Stimulated activated CD4-positive, alpha-beta T cell treated with anti-CD3 and anti-CD28 coated beads, Interleukin-12 subunit alpha, Interleukin-12 subunit beta, amount 100 ng/mL, for 48 hours (primary cell): ENCODE measurements at places on chromosomes 16 and 17.

DNA sequence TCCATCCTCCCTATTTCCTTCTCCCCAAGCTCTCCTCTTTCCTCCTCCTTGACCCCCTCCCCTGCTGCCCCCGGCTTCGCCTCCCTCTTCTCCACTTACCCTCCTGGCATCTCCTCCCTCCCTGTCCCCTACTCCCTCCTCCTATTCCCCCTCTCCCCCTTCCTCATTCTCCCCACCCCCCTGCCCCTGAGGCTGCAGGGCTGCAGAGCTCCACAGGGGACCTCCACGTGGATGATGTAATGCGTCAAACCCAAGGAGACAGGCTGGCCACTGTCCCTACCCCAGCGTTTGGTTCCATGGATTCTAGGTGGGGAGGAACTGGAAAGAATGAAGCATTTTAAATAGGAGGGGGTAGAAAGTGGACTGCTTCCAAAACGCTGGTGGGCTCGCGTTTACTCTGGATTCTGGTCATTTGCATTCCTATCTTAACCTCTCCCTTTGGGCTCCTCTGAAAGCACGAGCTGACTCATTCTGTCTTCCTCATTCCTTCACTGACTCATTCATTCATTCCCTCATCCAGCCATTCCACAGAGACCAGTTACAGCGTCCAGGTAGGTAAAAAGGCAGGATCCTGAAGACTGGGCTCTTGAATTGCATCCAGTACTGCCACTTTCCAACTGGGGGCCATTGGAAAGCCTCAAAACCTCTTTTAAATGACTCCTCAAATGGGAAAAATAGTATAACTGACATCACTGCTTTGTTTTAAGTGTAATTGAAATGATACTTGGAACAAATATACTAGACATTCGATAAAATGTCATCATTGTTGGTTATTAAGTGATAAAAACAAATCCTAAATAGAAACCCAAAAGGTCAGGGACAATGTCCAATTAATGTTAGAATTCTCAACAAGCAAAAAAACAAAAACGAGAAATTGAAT is 943 bp upstream of the COTL1 start:
- DNase-seq: no peak

DNA sequence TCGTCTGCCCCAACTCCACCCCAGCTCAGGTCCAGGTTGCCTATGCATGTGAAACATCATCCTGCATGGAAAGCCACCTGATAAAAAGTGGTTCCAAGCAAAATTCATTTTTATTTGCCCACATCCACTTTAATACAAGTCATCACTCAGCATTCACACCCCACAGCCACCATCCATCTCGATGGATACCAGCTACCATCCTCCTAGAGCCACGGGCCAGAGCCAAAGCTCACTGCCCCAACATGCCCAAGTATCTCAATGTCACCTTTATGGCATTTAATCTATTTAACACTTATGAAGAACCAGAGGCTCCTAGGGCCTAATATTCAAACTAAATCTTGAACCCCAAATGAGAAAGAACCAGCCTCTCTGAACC is 70.5 kb downstream of the COPRS start:
- DNase-seq: no peak

DNA sequence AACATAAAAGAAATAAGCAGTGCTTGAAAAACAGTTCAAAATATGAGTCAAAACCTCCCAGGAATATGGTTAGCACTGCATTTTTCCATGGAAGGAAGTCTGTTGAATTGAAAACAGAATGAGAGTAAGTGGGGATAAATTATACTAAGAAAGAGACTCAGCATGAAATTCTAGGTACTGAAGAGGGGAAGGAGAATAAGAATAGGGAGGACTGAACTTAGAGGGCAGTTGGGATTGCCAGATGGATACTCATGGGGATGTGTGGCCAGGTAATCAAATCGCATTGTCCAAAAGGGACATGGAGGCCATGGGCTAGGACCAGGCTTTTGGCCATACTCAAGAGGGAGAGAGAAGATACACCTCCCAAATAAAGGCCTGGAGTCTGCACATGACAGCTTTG is 247.9 kb downstream of the CDH13 start:
- DNase-seq: no peak

GRCh38 chr17:41415833-41416335 is 8.5 kb downstream of the KRT37 start:
- no peak for DNase-seq

DNA sequence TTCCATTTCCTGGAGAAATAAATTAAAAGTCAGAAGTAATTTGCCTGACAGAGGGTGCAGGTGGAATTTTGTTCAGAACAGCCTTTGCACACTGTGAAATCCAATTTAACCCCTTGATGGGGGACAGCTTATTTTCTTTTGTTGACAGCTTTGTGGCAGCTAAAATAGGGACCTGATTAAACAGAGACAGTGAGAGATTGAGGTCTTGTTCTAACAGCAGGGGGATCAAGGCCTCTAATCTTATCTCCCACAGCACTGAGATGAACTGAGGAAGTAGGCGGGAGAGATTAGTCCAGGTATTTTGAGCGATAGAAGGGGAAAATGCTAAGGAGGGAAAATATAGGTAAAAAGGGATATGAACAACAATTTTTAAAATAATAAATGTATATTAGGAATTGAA is 1491.4 kb upstream of the GOT2 start:
- no peak for DNase-seq

DNA sequence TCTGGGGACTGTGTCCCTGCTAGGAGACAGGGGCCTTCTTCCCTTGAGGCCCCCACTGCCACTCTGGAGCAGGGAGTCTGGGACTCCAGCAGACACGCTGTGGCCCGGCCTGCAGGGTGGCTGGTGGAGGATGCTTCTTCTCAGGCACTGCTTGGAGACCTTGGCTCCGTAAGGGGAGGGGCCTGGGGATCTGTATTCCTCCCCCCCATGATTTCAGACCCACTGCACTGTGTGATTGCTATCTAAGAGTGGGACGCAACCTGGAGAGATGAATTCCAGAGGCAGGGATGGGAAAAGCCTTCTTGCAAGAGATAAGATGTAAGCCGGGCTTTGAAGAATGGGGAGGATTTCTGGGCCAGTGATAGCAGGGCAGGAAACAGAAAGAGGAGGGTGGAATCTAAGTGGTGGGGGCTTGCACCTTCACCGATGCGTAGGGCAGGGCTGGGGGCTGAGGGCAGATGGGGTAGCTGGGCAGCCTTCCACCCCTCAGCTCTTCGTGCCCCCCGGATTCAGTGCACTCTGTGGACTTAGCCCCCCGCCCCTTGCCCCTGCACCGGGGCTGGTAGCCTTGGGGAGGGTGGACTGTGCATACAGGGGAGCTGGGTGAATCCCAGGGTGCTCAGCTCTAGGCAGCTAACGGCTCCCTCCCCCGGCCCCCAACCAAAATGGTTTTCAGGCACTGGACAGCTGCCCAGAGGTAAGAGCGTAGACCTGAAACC is 5.2 kb upstream of the GSE1 start:
- DNase-seq: no peak

DNA sequence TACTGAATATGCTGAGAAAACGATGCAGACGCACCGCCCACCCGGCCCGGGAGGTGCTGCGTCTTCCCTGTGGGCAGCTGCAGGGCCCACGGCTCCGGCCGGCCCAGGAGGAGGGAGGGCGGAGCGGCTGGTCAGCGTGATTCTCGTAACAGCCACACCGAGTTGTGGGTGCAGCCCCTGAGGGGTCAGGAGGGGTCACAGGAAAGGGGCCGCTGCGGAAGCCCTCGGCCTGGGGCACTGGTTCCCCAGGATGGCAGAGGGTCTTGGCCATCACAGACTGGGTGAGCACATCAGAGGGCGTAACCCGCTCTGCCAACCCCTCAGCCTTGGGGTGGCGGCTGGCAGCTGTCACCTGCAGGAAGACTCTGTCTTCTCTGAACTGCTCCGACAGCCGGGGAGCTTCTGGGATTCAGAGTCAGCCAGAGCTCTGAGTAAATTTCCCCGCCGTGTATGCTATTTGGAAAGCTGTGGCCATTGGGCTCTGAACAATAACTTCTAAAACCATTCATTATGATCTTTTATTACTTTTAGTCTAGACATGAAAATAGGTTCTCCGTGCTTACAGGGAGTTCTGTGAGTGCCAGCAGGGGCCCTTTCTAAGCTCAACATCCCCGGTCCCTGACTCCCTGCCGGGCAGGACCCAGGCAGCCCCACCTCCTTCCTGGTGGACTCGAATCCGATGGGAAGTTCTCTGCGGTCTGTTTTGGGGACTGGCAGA is 87.4 kb upstream of the CHMP6 start:
- DNase-seq: no peak

- DNase-seq: no peak
These were observed 22.6 kb downstream of the MXRA7 start for GRCh38 chr17:76688165-76688622.

GRCh38 chr16:31452631-31453106 is 6.6 kb upstream of the ARMC5 start:
- DNase-seq: no peak

GRCh38 chr17:2070241-2071023 is 15.5 kb downstream of the HIC1 start:
- peak; percentile 79 for DNase-seq

GRCh38 chr16:84959045-84959576 is 52.2 kb downstream of the ZDHHC7 start:
- DNase-seq: no peak

DNA sequence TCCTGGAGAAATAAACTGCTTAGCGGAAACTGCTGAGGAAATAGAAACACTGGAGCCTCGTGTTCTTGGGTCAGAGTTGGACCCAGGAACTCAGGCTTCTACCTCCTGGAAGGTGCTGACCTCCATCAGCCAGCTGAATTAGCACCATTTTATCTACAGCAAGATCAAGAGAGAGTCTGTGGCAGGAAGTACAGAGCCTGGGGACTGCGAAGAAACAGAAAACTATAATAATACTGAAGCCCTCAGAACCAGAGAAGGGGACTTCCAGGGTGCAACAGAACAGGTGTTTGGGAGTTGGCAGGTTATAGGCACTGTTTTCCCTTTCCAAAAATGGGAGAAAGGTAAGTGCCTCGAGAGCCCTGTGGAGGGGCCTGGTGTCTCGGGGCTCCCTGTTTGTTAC is 379.7 kb downstream of the CA10 start:
- no peak for DNase-seq

- DNase-seq: no peak
These were observed 14.5 kb downstream of the ZFPM1 start for GRCh38 chr16:88467541-88467944.

GRCh38 chr16:19555938-19556771 is 652 bp downstream of the VPS35L start:
- DNase-seq: peak; percentile 19

DNA sequence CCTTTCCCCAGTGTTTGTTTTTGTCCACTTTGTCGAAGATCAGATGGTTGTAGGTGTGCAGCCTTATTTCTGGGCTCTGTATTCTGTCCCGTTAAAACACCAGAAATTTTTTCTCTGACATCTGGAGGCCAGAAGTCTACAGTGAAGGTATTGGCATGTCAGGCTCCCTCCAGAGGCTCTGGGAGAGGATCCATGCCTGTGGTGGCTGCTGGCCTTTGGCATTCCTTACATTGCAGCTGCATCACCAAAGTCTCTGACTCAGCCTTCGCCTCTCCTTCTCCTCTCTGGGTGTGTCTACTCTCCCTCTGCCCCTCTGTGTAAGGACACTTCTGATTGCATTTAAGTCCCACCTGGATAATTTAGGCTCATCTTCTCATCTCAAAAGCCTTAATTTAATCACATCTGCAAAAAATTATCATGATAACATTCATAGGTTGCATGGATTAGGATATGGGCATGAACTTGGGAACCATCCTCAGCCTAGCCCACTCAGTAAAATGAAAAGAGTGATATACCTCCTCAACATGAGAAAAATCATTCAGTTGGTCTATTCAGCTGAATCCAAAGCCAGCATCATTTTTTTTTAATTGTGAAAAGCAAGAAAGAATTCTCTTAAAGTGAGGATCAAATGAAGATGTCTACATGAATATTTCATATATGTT is 78.0 kb downstream of the MAP2K6 start:
- DNase-seq: no peak

DNA sequence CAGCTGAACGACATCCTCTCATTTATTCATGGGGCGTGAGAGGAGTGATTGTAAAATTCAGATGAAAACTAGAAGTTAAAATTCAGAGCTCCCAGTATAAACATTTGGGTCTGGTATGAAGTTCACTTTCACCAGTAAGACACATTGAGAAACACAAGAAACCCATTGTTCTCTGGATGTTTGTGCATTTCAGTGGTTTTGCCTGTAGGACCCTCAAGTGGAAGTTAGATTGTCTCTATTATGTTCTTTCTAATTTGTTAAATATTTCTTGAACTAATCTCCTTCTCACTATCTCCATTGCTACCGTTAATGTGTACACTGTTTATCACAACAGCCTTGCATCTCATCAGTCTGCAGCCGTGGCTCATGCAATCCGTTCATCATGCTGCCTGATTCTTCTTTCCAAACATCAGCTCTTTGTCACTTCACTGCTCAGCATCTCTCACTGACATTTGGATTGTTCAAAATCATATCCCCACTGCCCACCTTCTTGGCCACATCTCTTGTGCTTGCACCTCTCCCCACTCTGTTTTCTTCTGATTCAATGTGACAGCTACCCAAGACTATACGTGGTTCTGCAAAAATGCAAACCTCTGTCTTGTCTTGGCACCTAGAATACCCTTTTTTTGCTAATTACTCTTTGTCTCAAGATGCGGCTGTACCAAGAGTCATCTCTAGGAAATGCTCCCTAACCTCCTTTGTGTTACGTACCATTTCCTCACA is 49.5 kb downstream of the HLF start:
- DNase-seq: no peak

DNA sequence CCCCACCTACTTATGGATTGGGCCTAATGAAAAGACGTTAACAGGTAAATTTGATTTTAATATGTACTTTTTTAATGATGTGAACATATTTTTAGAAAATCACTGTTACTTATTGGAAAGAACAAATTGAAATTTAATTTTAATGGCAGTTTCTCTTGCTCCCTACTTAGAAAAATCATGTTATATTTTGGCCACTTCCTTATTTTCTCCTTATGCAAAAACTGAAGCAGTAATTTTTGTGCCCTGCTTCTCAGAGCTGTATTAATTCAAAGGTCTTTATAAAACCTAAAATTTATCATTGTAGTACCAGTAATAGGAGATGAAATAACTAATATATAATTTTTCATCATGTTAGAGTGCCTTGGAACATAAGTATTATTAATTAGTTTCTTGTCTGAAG is 2.8 kb downstream of the ZPBP2 start:
- no peak for DNase-seq

DNA sequence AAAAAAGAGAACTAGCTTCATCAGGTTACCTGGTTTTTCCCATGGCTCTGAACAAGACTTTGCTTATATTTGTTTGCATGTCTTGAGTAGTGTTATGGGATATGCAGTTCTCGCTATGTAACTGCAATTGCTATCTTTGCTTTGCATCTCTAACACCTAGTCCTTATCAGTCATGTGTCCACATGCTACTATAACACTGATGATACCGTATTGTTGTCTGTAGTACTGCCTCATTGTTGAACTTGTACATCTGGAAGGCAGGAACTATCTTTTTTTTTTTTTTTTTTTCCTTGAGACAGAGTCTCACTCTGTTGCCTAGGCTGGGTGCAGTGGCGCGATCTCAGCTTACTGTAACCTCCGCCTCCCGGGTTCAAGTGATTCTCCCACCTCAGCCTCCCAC is 2.5 kb downstream of the PSME3 start:
- no peak for DNase-seq
